A549 treated with Hydrocortisone at 1 μM for 4 hours (cell line): ENCODE measurements at places on chromosomes 4 and X. TPM values are rescaled to one million over a fixed set of nuclear protein-coding genes. Genes with fewer than 3 reads are reported as not detected.

Gene MAGEB1
- total RNA-seq = not detected in 5 replicates

Gene SPANXN4
- total RNA-seq = not detected in 5 replicates

Gene TMEM154
- total RNA-seq = 0.02 to 0.29 TPM (median 0.14 TPM) in 5 replicates

Gene KIT
- 0.02 to 0.03 TPM (median 0.03 TPM) in 3 of 5 replicates, not detected in the others for total RNA-seq

Gene MAGEB17
- total RNA-seq = not detected in 5 replicates
